ENCODE measurements at places on chromosomes 16 and 17. TPM values are rescaled to one million over a fixed set of nuclear protein-coding genes. Genes with fewer than 3 reads are reported as not detected.

Gene CDH13
- total RNA-seq, result 63.3 TPM

DNA sequence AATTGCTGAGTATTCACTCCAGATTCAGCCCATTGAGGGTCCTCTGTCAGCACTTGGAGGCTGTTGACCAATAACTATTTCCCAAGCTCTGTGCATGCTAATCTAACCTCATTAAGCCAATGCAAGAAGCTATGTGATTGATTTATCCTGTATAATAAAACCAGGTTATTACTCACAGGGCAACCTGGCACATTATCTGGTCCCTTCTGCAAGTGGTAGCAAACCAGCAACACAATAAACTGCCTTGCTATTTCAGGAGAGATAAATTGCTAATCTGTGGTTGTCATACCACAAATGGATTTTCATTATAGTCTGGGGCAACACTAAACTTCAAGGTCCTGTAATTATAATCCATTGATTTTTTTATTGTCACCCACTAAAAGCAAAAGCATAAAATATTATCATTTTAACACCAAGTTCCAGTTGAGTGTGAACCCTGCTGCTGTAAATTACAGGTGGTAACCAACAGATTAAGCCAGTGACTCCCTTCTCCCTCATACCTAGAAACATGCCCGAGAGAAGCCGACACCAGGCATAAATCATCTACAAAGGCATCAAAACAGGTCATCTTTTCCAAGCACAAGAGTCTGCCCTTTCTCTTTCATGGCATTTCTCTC lies 51.1 kb upstream of the SOX9 start:
- DNase-seq, result no peak

GRCh38 chr16:67458121-67458641 lies 22.8 kb downstream of the ATP6V0D1 start:
- no peak for DNase-seq

Gene EXOC3L1
- not detected for total RNA-seq

Gene CCL14
- total RNA-seq, result not detected

Gene LRRC59
- 37.9 TPM for total RNA-seq

Gene CCL1
- total RNA-seq, result not detected

Gene ACSM5
- total RNA-seq, result 7.8 TPM

Gene C16orf92
- not detected for total RNA-seq

DNA sequence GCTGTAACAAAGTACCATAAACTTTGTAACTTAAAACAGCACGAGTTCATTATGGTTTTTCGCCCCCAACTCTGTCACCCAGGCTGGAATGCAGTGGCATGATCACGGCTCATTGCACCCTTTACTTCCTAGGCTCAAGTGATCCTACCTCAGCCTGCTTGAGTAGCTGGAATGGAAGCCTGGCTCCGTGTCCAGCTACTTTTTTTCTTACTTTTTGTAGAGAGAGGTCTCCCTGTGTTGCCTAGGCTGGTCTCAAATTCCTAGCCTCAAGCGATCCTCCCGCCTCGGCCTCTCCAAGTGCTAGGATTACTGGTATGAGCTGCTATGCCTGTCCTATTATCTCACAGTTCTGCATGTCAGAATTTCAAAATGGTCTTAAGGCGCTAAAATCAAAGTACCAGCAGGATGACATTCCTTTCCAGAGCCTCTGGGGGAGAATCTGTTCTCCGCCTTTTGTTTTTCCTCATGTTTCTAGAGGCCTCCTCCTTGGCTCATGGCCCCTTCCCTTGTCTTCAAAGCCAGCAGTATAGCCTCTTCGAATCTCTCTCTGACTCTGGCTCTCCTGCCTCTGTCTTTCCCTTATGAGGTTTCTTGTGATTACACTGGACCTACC lies 10.1 kb upstream of the PRM1 start:
- no peak for DNase-seq

- DNase-seq, result no peak
Measured at GRCh38 chr17:5237541-5238016, 2.9 kb upstream of the SCIMP start.

DNA sequence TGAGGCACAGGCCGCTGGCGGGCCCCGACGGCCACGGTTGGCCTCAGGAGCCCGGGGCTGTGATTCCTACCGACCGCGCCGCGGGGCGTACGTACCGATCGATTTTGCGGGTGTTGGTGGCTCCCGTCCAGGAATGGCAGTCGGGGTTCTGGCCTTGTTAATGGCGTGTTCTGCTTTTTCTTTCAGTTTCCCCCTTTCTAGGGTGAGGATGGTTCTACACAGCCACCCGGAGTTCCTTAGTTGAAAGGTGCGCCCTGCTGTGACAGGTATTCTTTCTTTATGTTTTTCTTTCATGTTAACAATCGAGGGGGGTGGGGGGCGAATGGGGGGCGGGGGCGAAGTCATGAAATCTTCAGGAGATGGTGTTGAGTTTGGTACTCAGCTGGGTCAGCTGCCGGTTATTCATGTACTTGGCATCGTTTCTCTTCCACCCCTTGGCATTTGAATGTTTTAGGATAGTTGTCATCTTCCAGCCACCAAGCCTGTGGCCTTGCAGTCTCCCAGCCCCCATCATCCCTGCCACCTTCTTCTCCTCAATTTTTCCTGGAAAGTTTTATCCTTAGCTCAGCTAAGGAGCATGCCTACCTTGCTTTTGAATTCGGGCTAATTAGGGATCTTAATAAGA lies 802 bp downstream of the CYLD start:
- no peak for DNase-seq

DNA sequence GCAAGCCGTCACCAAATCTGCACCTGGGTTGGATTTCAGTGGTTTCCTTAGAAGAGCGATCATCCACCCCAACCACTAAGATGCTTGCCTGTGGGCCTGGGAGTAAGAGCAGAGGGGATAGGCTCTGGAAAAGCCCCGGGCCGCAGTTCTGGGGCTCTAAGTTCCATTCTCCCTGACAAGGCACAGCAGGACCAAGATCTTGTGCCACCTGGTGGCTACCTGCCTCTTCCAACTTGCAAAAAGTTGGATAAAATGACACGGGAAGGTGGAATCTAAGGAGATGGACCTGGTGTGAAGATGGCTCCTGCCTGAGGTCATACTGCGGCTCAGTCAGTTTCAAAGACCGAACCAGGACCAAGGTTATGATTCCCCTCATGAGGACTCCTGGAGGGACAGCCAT lies 42.3 kb downstream of the ABCC12 start:
- no peak for DNase-seq

DNA sequence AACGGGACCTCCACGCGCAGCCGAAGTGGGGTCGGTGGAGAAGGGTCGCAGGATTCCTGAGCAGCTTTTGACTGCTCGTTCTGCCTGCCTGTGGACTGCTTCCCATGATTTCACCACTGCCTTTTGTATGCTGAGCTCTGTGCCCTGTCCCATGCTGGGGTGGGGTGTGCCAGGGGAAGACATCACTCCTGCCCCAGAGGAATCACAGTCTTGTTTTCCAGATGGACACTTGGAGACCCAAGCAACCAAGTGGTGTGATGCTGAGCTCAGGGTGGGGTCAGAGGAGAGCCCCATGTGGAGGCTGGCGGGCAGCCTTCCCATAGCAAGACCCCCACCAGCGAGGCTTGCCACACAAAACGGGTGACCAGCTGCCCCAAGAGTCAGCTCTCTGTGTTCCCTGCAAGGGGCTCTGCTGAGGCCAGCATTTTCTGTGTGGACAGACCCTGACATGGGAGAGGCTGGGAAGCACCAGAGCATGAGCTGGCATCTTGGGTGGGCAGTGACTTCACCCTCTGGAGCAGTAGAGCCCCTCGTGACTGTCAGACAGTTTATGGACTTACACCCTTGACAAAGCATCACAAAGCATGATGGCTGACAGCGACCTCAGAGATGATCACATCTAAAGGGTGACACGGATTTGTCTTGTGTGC lies 111.9 kb downstream of the GNAO1 start:
- no peak for DNase-seq

DNA sequence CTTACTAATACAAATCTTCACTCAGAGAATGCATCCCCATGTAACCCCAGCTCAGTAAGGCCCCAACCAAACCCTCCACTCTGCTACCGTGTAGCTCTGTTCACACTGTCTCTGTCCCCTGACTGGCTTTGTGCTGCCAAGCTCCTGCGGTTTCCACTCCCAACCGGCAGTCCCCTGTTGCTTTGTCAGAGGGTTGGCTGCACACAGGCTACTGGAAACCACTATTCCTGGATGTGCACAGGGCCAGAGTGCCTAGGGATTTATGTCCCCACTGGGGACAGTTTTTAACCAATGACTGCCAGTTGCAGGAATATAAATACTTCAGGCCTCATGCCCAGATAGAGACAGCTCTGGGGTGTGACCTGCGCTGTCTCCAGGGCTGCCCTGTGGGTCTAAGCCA lies 157.1 kb upstream of the C16orf82 start:
- DNase-seq, result no peak

- no peak for DNase-seq
Measured at GRCh38 chr16:29680180-29680598, 1.2 kb downstream of the QPRT start.

DNA sequence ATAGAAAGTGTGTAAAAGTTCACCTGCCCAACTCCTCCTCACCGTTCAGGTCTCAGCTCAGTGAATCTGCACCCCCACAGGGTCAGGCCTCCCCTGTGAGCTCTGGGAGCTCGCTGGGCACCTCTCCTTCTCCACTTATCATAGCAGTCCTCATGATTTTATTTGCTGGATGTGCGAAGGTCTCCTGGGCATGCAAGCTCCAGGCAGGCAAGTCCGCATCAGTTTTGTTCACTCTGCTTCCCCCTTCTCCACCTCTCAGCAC lies 112.8 kb downstream of the ZNF423 start:
- DNase-seq, result no peak
